ENCODE measurements at places on chromosomes 2 and 18. TPM values are rescaled to one million over a fixed set of nuclear protein-coding genes. Genes with fewer than 3 reads are reported as not detected.

The SKA1 gene
- 0.39 TPM for total RNA-seq

The PJVK gene
- 5.8 TPM for total RNA-seq

The TDRD15 gene
- 0.10 TPM for total RNA-seq

The C1QL2 gene
- total RNA-seq: not detected

The ZBTB14 gene
- 17.2 TPM for total RNA-seq

Measured in ureter (tissue), 1 donor.